Left renal pelvis (tissue), 4 donors: ENCODE measurements at places on chromosomes 6 and 20. TPM values are rescaled to one million over a fixed set of nuclear protein-coding genes. Genes with fewer than 3 reads are reported as not detected.

The CCDC28A gene
- 27.6 TPM for polyA plus RNA-seq

DNA sequence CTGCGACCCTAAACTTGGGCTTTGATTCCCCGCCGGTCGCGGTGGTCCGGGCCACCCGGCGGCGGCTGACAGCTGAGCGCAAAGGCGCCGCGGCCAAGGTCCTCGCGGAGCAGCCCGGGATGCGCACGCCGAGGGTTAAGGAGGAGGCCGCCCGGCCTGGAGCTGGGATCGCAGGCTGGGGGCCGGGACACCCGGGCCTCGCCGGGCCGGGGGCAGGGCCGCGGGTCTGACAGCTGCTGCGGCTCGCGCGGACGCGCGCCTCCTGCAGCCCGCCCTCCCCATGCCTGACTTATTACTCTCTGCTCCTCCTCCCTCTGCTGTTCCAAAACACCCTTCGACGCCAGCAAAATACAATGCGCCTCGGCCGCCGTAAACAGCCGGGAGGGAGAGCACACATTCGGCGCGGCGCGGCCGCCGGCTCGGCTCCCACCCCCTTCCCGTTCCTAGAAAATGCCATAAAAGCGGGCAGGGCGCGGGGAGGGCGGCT is 746 bp downstream of the BACH2 start:
- DNase-seq: no peak

GRCh38 chr20:50595433-50595895 is 85.3 kb downstream of the PTPN1 start:
- no peak for DNase-seq

GRCh38 chr6:142956726-142957125 is 11.8 kb upstream of the HIVEP2 start:
- no peak for DNase-seq

- DNase-seq: no peak
Measured at GRCh38 chr6:87736809-87737540, 34.9 kb upstream of the AKIRIN2 start.
